ENCODE measurements at places on chromosomes 3 and 15. TPM values are rescaled to one million over a fixed set of nuclear protein-coding genes. Genes with fewer than 3 reads are reported as not detected.

The GPR149 gene
- total RNA-seq: not detected

DNA sequence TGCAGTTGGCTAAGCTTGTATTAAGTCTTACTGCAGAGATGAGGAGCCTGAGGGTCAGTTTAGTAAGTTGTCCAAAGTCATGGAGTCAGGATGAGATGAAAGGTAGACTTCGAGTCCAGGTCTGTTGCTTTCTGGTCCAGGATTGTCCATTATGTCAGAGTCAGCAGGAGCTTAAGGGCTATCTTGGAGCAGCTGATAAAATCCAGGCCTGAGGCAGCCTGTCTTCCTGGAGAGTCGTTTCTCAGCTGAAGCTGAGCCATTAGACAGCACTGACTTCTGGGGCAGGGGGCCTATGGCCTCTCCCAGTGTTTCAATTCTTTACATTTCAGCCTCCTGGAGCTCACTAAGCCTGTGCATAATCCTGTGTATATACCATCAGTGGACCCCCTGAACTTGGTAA is 219.5 kb upstream of the GAP43 start:
- DNase-seq: no peak

- DNase-seq: no peak
Observed at GRCh38 chr15:28079313-28079969, 19.7 kb downstream of the OCA2 start.

The SEMA3B gene
- total RNA-seq: 29.5 TPM

The CFAP91 gene
- 2.2 TPM for total RNA-seq

The TIPIN gene
- total RNA-seq: 6.8 TPM

GRCh38 chr3:76349715-76350480 is 564.5 kb upstream of the ZNF717 start:
- DNase-seq: no peak

GRCh38 chr15:77144492-77145070 is 73.7 kb upstream of the TSPAN3 start:
- DNase-seq: peak; percentile 27

The ACP3 gene
- total RNA-seq: not detected

The LEKR1 gene
- total RNA-seq: 0.06 TPM

The DAZL gene
- not detected for total RNA-seq

The COLQ gene
- total RNA-seq: 0.14 TPM

- no peak for DNase-seq
Observed at GRCh38 chr3:50263478-50264382, 5.2 kb upstream of the SEMA3B start.

- no peak for DNase-seq
Observed at GRCh38 chr3:33196538-33196937, 22.1 kb downstream of the SUSD5 start.

GRCh38 chr15:29457729-29458128 is 188.1 kb upstream of the NSMCE3 start:
- DNase-seq: no peak

The LTF gene
- total RNA-seq: not detected

GRCh38 chr3:190586631-190587011 is 72.7 kb downstream of the IL1RAP start:
- peak; percentile 44 for DNase-seq

The IGSF10 gene
- under 0.01 TPM for total RNA-seq

- DNase-seq: no peak
Observed at GRCh38 chr15:42955518-42955917, 34.9 kb upstream of the TTBK2 start.

DNA sequence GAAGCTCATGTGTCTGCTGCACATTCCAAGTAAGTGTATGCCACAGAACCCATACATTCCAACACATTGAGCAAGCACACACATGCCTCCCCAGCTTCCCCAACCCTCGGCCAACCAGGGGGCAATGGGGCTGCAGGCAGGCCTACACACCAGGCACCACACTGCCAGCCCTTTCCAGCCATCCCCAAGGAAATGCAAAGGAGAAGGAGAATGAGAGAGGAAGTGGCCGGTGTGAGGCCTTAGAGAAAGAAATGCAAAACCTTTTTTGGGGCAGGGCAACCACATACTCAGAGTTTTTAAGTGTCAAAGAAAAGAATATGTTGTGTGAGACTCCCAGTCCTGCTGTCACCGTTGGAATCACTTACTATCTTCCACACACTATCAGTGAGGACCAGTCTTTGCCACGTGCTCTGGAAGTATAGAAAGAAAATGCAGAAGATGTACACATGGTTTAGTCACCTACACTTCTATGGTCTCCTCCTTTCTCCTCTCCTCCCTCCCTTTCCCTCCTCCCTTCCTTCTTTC is 11.1 kb downstream of the IGF2BP2 start:
- no peak for DNase-seq

DNA sequence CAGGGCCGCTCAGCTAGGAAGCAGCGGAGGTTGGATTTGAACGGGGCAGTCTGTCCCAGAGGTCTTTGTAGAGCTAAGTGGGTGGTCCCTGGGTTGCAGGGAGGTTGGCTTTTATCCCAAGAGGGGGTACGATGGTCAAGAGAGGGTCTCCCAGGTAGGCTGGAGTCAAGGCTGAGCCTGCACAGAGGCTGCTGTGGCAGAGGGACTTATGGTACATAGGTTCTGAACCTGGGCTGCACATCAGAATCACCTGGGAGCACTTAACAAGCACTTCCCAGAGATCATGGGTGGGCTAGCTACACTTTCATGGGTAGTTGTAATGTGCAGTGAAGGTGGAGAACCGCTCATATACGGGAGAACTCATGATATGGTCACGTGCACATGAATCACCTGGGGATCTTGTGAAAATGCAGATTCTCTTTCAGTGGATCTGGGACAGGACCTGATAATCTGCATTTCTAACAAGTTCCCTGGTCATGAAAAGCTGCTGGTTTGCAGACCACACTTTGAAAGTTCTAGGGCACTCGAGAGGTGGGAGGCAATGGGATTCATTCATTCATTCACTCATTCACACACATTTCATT is 2.9 kb upstream of the RASGRF1 start:
- no peak for DNase-seq

DNA sequence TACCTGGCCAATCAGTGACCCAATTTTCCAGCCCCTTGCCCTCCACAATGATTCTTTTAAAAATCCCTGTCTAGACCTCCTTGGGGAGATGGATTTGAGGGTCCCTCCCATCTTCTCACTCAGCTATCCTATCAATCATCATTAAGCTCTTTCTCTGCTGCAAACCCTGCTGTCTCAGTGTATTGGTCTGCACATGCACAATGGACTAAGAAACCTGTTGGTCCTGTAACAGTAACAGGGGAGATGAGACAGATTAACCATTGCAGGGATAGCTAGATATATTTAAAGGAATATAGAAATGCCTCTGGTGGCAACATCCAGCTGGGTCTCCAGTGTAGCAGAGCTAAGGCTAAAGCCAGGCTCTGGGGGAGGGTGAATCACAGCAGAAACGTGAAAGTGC is 74.6 kb upstream of the CHRNA7 start:
- no peak for DNase-seq

Measured in epithelial cell of proximal tubule (primary cell).